HT-29 (cell line): ENCODE measurements at places on chromosomes 16 and 17.

GRCh38 chr16:72468582-72468981 lies 296.6 kb upstream of the PMFBP1 start:
- DNase-seq: no peak

DNA sequence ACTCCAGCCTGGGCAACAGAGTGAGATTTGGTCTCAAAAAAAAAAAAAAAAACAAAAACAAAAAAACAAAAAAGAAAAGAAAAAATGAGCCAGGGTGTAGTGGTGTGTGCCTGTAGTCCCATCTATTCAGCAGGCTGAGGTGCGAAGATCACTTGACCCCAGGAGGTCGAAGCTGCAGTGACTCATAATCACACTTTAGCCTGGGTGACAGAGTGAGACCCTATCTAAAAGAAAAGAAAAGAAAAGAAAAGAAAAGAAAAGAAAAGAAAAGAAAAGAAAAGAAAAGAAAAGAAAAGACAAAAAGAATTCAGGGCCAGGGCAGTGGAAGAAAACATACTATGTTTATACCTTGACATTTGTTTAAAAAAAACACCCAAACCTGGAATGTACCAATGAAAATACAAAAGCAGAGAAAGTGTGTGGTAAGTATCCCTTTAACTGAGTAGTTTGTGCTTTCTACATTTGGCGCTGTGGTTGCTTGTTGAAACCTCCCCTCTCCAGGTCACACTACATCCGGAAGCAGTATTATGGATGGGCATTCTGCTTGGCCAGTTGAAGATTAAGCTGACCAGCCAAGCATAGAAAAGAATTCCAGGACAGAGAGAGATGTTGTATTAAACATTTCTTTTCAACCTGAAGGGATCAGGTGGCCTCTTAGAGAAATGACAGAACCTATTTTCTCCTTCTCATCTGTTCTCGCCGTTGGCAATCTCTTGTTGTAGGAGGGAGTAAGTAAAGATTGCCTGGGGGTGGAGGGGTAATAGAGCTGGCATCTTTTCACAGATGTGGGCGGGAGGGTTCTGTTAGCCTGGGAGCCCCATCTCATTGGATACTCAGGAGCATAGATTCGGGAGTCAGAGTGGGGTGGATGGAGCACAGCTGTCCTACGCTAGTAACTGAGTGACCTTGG lies 12.1 kb upstream of the PRKCB start:
- no peak for DNase-seq

- no peak for DNase-seq
Observed at GRCh38 chr16:19737306-19738038, 19.4 kb downstream of the IQCK start.

DNA sequence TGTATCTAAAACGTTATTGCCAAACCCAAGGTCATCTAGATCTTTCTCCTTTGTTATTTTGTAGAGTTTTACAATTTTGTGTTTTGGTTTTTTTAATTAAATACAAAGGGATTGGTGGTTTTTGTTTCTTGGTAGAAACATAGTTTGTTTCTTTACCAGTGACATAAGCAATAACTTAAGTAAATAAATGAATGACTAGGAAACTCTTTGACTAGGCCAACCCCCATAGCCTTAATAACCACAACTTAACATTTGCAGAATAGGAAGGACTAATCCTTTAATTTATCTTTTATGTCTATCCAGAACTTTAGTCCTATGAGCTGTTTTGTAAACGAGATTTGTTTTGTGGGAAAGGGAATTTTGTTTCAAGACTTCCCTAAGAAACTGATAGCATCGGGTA lies 162.5 kb downstream of the PRKCA start:
- DNase-seq: no peak
